Left hindlimb (tissue), 1 donor: ENCODE measurements at places on chromosomes 11 and 22.

DNA sequence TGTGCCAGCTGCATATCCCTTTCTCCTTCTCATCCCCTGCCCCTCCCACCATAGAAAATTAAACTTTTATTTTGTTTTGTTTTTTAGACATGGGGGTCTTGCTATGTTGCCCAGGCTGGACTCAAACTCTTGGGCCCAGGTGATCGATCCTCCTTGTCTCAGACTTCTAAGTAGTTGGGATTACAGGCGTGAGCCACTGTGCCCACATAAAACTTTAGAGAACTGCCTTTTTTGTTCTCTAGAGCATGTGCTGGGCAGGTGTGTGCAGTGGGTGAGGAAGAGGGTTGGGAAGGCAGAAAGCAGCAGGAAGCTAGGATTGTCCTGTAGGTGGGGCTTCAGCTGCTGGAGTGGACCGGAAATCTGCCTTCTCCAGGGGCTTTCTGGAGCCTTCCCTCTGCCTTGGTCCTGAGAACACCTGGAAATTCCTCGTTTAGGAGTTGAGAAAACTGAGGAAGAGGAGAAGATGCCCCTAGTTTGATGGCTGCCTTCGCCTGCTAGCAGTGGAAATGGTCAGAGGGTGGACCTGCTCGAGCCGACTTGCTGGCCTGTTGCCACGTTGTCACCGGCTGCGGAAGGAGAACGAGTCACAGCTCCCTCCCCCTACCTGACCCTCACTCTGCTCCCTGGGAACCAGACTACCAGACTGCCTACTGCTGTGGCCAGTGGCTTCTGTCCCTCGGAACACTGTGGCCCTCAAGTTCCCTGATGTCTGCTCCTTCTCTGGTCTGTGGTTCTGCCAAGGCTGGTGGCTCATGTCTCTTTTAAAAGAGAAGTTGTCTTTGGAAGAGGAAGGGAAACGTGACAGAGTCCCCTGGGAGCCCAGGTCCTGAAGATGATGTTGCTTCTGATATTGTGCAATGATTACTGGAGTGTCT, 4.0 kb downstream of the ST14 start:
- no peak for DNase-seq

GRCh38 chr11:30172158-30172557, 58.7 kb upstream of the FSHB start:
- DNase-seq: no peak

- DNase-seq: no peak
Measured at GRCh38 chr11:15989685-15990084, 366.7 kb downstream of the SOX6 start.

- DNase-seq: no peak
Measured at GRCh38 chr11:122149202-122149601, 33.2 kb upstream of the BLID start.

- DNase-seq: no peak
Measured at GRCh38 chr11:118033443-118033842, 43.4 kb upstream of the TMPRSS4 start.

DNA sequence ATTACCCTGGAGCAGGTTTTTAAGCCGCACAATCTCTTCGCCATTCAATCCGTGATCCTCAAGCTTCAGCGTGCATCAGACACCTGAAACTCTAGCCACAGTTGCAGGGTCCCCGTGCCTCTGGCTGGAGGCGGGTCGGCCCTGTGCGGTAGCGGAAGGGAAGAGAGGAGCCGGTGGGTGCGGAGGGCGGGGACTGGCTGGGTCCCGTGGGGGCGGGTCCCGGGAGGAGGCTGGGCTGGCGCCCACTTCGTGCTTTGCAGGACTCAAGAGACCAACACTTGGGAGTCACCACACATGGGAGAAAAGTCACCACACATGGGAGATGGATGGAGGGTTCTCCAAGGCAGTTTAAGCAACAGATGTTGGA, 772 bp downstream of the C22orf15 start:
- no peak for DNase-seq
